CD14-positive monocyte (primary cell): ENCODE measurements at places on chromosomes 16 and 17.

DNA sequence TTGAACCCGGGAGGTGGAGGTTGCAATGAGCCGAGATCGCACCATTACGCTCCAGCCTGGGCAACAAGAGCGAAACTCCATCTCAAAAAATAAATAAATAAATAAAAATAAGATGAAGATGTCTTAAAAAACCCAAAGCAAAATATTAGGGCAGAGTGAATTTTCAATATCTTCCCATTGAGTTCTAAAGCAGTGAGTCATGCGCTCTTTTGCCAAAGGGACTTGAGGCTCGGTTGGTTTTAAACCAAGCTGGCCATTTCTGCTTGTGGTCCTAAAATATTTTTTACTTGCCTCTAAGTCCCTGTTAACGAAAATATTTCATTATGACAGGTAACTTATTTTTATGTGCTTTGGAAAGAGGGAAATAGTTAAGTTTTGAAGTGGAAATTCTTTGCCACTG is 4.7 kb downstream of the PAFAH1B1 start:
- DNase-seq, result no peak

GRCh38 chr16:50910736-50911100 is 168.8 kb downstream of the CYLD start:
- no peak for DNase-seq

- peak; percentile 60 for DNase-seq
These were observed 1.0 kb downstream of the RNF166 start for GRCh38 chr16:88705076-88705684.

DNA sequence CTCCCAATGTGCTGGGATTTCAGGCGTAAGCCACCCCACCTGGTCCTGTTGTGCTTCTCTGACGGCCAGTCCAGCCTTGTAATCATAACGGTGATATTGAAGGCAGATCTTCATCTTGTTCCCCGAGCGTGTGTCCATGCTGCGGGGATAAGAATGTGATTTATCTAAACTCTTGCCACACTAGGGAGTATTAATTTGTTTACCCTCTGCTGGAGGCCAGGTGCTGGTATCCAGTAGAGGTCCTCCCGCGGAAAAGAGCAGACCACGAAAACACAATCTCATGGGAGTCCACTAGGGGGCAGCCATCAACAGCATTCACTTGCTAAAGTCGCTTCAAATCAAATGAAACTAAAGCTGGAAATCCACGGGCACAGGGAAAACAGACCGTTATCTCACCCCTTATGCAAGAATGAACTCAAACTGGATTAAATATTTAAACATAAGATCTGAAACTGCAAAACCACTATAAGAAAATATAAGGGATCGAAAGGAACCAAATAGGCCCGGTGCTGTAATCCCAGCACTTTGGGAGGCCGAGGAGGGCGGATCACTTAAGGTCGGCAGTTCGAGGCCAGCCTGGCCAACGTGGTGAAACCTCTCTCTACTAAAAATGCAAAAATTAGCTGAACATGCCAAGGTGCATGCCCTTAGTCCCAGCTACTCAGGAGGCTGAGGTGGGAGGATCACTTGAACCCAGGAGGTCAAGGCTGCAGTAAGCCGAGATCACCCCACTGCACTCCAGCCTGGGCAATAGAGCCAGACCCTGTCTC is 22.3 kb upstream of the RBBP6 start:
- DNase-seq, result peak; percentile 56

- DNase-seq, result no peak
These were observed 433.4 kb upstream of the MAF start for GRCh38 chr16:80033783-80034468.

GRCh38 chr17:55632236-55632635 is 90.4 kb downstream of the TMEM100 start:
- DNase-seq, result no peak

DNA sequence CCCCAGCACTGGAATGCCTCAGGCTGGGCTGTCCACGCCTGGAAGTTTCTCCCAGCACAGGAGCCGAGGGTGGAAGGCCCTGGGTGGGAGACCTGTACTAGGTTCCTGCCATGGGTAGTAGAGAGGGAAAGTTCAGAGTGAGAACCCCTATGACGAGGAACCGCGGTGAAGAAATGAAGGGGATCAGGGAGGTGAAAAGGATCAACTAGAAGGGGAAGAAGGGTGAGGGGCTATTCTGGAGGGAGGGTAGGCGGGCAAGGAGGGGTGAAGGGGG is 5.4 kb downstream of the HIC1 start:
- DNase-seq, result no peak

DNA sequence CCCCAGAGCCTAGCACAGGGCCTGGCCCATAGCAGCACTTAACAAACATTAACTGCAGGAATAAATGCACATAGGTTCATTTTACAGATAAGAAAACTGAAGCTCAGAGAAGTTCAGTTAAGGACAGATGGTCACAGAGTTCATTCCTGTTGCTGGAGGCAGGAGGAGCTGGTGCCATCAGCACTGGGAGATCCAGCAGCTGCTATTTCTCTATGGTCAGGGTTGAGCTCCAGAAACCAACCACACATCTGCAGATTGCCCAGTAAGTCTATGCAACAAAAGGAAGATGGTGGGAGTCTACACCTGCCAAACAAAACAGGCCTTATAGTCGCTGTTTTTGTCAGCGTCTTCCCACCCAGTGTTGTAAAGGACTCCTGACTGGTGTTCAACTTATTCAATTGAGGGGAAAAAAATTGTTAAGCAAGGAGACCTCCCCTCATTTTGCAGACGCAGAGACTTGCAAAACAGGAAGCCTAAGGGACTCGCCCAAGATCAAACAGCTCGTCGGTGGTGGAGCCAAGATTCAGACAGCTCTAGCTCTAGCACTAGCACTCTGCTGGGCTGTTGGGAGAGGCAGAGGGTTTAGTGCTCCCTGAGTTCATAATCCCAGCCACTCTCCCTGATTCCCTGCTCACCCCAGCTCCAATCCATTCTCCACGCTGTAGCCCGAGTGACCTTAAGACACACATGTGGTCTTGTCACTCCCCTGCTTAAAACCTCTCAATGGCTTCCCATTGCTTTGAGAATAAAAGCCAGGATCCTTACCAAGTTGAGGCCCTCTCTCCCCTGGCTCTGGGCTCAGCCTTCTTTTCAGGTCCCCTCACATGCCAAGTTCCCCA is 9.0 kb downstream of the NOG start:
- no peak for DNase-seq

DNA sequence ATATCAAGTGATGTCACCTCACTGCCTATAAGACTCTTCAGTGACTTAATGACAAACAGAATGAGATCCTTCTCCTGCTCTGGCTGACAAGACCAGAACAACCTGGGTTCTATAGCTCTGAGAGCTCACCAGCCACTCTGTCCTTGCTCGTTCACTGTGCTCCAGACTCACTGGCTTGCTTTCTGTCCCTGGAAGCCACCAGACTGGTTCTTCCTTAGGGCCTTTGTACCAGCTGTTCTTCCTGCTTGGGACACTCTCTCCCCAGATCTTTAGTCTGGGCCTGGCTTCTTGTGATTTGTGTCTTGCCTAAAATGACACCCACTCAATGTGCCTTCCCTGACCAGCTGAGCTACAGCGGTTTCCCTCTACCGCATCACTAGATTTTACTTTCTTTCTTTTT is 76.1 kb downstream of the FTO start:
- DNase-seq, result no peak

GRCh38 chr16:87682852-87683399 is 80.6 kb downstream of the JPH3 start:
- DNase-seq, result no peak

- no peak for DNase-seq
These were observed 151.1 kb upstream of the MAF start for GRCh38 chr16:79751471-79752184.

GRCh38 chr17:44642834-44643233 is 13.4 kb upstream of the MEIOC start:
- no peak for DNase-seq
